Muscle of arm (tissue), 14 donors: ENCODE measurements at places on chromosomes 3 and 15.

DNA sequence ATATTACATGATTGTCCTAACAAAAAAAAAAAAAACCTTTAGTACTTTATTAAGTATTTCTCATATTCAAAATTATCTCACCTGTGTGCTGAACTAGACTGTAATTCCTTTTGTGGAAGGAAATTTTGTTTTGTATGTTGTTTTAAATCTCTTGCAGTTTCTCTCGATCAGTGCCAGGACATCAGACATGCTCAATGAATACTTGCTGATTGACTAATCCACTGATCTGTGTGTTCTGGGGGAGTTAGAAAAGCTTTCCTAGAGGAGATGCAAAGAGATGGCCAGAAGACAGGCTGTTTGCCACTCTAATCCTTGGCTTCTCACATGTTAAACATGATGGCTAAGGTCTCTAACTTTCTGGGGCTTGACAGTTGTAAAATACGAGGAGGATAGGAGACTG lies 233.3 kb upstream of the NR2E3 start:
- DNase-seq: no peak

DNA sequence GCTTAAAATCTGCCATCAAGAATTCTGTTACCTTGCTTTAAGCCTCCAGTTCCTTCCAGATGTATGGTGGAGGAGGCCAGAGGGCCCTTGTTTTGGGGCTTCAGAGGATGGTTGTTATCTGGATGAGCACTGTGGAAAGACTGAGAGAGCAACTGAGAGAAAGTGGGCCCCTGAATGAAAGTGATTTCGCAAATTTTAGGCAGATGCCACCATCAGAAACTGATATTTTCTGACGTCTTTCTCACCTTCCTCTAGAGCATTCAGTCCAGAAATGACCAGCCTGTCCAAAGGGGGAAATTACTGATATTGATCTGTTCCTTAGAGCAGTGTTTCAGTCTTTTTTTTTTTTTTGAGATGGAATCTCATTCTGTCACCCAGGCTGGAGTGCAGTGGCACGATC lies 13.4 kb downstream of the B3GNT5 start:
- DNase-seq: no peak

GRCh38 chr3:188567478-188568195 lies 413.7 kb downstream of the LPP start:
- no peak for DNase-seq

DNA sequence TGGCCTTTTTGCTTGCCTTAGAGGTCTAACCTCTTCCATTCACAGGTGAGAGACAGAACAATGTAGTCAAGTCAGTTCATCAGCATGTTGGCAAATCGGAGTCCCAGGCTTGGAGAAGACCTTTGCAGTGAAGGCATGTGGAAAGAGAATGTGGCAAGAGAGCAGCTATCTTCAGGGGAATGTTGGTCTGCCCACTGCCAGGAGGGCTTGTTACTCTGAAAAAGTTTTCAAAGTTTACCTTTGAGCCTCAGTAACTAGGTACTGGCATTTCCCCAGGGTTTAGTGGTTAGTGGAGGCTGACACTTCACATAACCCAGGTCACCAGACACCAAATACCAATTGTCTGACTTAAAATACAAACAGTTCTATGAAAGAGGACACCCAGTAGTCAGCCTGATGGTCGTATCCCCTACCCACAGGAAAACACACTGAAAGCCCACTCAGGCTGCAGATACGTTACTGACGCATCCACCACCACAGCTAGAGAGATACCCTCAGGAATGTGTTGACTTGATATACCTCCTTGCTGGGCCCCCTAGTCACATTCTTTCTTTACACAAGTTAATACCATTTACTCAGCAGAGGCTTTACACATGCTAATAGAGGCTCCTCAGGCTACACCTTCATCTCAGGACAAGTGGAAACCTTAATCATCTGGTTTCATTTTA lies 9.7 kb upstream of the ARID3B start:
- no peak for DNase-seq

GRCh38 chr3:81643721-81644120 lies 117.7 kb downstream of the GBE1 start:
- DNase-seq: peak; percentile 11

DNA sequence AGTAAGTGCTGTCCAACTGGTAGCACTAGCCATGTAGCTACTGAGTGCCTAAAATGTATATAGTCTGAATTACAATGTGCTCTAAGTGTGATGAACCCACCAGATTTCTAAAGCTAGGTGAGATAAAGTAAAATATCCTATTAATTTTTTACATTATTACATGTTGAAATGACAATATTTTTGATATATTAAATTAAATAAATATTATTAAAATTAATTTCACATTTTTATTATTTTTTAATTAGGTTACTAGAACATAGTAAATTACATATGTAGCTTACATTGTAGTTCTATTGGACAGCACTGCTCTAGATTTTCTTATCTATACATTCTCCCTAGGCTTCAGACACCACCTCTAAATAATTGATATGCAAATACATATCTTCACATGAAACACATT lies 9.2 kb upstream of the OR5K1 start:
- no peak for DNase-seq
